A549 treated with CpdA at 1 μM for 4 hours (cell line): ENCODE measurements at places on chromosomes 3 and 15. TPM values are rescaled to one million over a fixed set of nuclear protein-coding genes. Genes with fewer than 3 reads are reported as not detected.

The SPSB4 gene
- 0.15 to 0.24 TPM (median 0.18 TPM) in 4 of 5 replicates, not detected in the other for total RNA-seq

The DAZL gene
- total RNA-seq: not detected in 5 replicates

The C2CD4A gene
- 0.02 to 0.05 TPM (median 0.04 TPM) in 4 of 5 replicates, not detected in the other for total RNA-seq

The CMTM8 gene
- total RNA-seq: 6.2 to 10.7 TPM (median 9.7 TPM) in 5 replicates
